ENCODE measurements at places on chromosomes 6 and 20.

- DNase-seq = no peak
Observed at GRCh38 chr6:144895313-144896278, 610.5 kb downstream of the UTRN start.

DNA sequence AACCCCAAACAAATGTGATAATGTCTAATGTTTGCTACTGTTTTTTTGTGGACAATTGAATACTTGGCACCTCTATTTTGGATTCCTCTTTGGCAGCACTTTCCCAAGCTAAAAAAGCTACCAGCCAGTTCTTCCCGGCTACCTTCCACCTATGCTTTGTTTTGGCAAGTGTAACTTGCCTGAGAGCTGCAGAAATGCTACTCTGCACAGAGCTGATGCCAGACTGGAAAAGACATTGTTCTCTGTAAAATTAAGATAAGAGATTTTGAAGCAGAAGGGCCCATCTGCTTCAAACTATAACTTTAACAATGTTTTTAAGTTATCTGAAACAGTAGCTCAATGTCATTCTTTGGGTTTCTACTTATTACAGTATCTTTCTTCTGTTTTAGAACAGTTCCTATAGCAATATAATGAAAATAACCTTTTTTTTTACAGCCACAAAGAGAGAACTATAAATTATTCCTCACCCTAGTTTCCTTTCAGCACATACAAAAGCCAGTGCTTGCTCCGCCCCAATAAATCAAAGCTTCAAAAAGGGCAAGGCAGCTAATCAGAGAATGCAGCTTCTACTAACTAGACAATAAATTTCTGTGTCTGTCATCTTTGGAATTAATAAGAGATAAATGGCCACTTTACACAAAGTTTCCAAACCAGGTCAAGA lies 183.1 kb downstream of the UBE3D start:
- no peak for DNase-seq

- no peak for DNase-seq
Observed at GRCh38 chr6:89368999-89369398, 16.5 kb upstream of the UBE2J1 start.

DNA sequence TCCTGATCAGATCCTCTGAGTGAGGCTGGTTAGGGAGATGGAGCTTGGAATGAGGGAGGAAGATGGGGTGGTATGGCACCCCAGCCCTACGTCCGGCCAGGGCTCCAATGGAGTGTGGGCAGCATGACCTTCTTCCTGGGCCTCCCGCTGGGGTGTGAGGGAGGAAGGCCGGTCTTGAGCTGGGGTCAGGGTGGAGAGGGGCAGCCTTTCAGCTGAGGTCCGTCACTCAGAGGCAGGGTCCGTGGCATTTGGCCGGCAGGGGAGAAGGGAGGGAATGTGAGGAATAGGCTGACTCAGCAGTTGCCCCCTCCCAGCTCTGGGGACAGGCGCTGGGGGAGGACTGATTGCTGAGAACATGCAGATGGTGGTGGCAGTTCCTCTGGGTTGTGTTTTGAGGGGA lies 25.5 kb upstream of the VEGFA start:
- no peak for DNase-seq

Data from memory B cell (primary cell).